ENCODE measurements at places on chromosomes 4 and X.

DNA sequence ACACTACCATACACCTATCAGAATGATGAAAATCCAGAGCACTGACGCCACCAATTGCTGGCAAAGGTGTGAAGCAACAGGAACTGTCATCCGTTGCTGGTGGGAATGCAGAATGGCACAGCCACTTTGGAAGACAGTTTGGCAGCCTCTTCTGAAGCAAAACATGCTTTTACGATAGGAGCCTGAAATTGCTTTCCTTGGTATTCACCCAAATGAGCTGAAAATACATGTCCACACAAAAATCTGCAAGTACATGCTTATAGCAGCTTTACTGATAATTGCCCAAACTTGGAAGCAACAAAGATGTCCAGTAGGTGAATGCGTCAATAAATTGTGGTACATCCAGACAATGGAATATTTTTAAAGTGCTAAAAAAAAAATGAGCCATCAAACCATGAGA lies 322.8 kb upstream of the FAT1 start:
- DNase-seq = no peak

DNA sequence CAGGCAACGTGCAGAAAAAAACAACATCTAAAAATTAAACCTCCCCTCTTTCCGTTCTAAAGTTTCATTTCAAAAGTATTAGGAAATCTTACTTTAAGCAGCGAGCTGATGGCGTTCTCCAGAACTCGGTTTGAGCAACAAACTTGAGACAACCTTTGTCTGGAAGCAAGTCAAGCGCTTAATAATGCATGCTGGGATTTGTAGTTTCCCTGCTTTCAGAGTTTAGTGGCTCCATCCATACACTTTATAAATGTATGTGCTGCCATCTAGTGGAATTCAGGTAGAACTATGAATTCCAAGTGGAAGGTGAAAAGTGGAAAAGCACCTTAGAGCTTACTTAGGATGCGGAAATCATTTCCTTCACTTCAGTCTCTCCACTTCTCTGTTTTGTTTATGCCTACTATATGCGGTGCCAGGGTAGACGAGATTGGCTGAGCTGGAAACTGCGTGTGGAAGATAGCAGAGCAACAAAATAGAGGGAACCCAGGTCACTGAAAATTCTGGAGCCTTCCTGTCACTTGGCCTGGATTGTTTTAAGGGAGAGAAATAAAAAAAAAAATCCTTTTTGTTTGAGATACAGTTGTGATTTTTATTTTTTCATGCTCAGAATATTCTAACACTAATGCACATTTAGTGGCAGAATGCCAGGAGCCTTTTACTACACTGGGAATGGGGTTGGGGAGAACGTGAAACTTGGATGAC lies at the start of gene BDH2:
BDH2 (minus strand) TSS at position 144 of the 702 bp plus-strand sequence. CDS start 3,580 bp downstream, outside the sequence.
- peak; percentile 33 for DNase-seq

GRCh38 chrX:110086916-110087484 lies 84.1 kb downstream of the TMEM164 start:
- DNase-seq = no peak

- DNase-seq = no peak
These were observed 253.3 kb upstream of the ETNPPL start for GRCh38 chr4:109016200-109016599.

DNA sequence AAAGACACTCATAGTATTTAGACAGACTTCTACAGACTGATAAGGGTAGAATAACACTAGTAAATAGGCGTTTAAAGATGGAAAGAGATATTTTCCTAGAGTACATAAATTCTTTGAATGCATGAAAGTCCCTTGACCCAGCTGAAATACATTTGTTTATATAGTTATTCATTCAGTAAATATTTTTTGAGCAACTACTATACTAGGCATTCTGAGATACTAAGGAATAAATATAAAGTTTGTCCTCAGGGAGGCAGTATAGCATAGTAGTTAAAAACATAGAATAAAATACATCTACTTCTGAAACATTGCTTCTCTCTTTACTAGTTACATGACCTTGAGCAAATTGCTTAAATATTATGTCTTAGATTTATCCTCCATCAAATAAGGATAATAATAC lies 27.4 kb downstream of the HMGN5 start:
- no peak for DNase-seq

- no peak for DNase-seq
These were observed 55.9 kb downstream of the CPLX1 start for GRCh38 chr4:770022-770421.

- no peak for DNase-seq
These were observed 67.4 kb upstream of the UGT2B10 start for GRCh38 chr4:68748181-68748991.

Measured in stimulated activated CD4-positive, alpha-beta T cell treated with anti-CD3 and anti-CD28 coated beads, Interleukin-2, amount 100 ng/mL, for 4 hours (primary cell).